Activated T-cell treated with anti-CD3 and anti-CD28 coated beads for 1 hour (primary cell): ENCODE measurements at places on chromosomes 6 and 20.

- peak; percentile 74 for DNase-seq
Measured at GRCh38 chr6:41683523-41684310, 45.4 kb downstream of the MDFI start.

DNA sequence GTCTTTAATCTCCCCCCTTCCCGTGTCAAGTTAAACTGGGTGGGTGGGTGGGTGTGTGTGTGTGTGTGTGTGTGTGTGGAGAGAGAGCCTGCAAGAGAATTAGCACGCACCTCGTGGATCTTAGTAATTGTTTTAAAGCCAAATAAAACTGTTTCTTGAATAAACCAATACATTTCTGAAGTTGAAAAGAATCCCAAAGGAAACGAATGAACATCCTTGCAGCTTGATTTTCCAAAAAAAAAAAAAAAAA lies 381 bp upstream of the BICRAL start:
- no peak for DNase-seq

DNA sequence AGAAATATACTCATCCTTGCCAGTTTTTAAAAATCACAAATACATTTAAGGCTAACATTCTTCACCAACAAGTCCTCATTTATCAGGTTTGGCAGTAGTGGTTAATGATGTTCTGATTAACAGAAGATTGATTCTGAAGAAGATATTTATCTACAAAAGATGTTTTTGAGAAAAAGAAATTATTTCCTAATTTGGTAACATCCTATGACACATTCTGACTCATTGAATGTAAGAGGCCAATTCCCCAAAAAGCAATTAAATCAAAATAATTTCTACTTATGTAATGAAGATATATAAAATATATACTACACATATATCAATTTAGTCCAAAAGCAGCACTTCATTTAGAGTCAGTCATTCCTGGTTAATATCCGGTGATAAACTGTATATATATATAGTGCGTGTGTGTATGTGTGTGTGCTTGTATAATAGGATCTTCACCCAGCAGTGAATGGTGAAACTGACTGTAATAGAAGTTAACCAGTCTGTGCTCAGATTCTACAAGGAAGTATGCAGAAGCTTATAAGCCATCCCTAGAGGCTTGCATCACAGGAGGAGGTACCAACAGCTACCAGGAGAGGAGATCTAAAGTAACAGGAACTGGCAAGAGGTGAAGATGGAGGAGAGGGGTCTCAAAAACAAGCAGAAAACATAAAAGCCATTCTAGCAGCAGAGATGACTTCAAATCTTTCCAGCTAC lies 82.9 kb upstream of the MARCKS start:
- DNase-seq, result no peak

- no peak for DNase-seq
Measured at GRCh38 chr6:21331235-21331634, 262.3 kb upstream of the SOX4 start.

GRCh38 chr6:34059914-34060313 lies 86.0 kb downstream of the GRM4 start:
- DNase-seq, result no peak

DNA sequence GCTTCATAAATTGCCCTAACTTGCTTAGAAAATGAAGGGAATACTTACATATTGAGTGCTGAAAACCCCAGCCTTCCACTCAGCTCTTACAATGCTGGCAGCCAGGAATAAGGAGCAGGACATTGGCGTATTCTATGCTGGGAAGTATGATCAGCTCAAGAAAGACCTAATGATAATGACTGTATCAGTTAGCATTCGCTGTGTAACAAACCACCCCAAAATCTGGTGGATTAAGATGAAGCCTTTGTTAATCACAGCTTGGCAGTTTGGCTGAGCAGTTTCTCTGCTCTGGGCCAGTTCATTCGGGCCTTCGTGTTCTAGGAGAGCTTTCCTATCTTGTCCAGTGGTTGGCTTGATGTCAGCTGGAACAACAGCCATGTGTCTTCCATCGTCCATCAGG lies 33.4 kb upstream of the TUBB2A start:
- DNase-seq, result no peak

GRCh38 chr6:39202166-39202565 lies 27.1 kb downstream of the KCNK5 start:
- DNase-seq, result no peak

GRCh38 chr6:12138381-12138780 lies 126.3 kb downstream of the HIVEP1 start:
- DNase-seq, result peak; percentile 13

DNA sequence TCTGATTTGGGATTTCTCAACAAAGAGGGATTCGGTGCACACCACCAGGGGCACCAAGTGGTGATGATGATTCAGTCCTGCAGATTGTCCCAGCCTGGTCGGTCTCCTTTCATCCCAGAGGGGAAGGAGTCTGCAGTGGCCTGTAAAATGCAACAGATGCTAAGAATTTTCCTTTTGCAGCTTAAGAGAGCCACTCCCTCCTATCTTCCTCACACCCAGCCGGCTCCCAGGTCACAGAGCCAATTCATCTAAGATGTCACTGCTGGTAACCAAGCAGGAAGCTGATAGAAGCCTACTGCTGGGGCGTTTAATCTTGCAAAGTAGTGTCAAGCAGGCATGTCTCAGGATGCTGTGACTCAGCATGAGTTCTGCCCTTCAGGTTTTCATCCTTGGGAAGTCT lies 203.8 kb upstream of the LRFN2 start:
- DNase-seq, result no peak

DNA sequence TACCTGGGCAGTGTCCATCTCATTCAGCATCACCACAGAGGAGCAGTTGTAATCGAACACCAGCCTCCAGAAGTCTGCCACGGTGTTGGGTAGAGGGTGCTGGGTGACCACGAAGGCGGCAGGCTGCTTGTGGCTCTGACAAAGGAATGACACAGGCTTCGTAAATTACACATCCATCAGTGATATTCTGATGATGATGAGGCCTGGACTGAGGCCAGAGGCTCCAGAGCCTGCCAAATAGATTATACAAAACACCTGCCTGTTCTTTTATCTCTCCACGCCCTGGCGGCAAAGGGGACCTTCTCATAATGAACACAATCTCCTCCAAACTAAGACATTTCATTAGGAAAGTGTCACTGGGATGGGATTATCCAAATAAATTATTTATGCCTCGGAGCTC lies 480.2 kb upstream of the CHD6 start:
- DNase-seq, result no peak

DNA sequence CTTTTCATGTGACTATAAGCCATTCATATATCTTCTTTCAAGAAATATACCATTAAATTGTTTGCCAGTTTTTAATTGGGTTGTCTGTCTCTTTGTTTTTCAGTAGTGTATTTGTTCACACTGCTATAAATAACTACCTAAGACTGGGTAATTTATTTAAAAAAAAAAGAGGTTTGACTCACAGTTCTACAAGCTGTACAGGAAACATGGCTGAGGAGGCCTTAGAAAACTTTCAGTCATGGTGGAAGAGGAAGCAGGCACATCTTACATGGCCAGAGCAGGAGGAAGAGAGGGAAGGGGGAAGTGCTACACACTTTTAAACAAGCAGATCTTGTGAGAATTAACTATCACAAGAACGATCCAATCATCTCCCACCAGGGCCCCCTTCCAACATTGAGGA lies 255.3 kb downstream of the EPM2A start:
- DNase-seq, result no peak

DNA sequence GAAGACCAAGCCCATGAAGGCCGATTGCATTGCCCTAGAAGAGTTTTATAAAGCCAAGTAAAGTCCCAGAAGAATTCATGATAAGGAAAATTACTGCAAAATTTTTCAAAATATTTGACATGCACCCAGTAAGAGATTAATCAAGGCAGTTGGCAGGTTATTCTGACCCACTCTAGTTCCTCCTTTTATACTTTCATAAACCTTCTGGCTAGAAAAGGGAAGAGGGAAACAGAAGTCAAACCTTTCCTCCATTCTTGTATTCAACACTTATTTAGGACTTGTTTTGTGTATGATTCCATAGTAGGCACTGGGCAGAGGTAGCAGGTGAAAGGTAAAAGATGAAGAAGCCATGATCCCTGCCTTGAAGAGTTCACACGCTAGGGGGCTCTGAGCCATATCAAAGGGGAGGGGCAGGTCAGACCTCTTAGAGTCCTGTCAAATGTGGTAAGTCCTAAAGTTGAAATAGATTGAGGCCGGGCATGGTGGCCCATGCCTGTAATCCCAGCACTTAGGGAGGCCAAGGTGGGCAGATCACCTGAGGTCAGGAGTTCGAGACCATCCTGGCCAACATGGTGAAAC lies 85.4 kb downstream of the NDUFAF5 start:
- DNase-seq, result no peak

- DNase-seq, result no peak
Measured at GRCh38 chr6:166346965-166347364, 4.6 kb upstream of the SFT2D1 start.

GRCh38 chr6:25142506-25142905 lies 136.7 kb upstream of the CARMIL1 start:
- DNase-seq, result no peak

DNA sequence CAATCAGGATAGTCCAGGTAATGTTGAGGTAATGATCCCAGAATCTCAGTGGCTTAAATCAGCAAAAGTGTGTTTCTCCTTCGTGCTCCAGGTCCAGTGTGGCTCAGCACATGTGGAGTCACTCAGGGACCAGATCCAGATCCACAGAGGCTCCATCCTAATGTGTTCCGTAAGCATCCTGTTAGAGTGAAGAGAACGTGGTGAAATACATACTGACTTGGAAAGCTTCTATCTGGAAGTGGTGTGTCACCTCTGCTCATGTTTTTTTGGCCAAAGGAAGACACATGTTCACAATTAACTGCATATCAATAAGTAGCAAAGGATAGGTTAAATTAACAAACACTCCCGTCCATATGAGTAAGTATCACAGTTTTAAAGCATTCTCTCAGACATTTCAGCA lies 26.8 kb upstream of the PREP start:
- DNase-seq, result no peak

DNA sequence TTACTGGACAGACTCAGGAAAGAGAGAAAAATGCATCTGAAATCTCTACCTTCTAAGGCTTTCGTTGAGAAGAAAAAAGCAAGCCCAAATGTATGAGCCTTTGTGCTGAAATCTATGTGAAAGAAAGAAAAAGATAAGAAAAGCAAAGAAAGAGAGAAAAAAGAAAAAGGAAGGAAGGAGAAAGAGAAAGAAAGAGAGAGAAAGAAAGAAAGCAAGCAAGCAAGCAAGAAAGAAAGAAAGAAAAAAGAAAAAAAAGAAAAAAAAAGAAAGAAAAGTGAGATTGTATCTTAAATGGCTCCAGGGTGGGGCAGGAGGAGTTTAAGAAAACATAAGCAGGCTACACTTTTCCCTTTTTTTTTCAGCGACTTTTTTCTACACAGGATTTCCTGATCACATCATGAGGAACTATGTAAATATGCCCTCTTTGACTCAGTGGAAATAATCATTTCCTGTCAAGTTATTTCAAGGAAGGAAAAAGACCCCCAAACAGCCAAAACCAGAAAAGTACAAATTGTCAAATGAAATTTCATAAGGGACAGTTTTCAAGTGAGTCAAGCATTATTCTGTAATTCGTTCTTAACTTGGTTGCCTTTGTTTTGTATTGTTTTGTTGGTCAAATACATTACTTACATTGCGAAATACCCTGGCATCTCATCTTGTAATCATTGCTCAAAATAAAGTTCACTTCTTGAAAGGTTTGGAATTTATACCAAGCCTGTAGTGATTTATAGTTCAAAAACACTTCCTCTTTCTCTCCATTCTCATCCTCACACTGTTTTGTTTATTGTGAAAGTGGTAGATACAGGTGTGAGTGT lies 79.5 kb upstream of the RNF217 start:
- DNase-seq, result no peak

GRCh38 chr6:91240878-91241603 lies 654.2 kb upstream of the MAP3K7 start:
- DNase-seq, result no peak

DNA sequence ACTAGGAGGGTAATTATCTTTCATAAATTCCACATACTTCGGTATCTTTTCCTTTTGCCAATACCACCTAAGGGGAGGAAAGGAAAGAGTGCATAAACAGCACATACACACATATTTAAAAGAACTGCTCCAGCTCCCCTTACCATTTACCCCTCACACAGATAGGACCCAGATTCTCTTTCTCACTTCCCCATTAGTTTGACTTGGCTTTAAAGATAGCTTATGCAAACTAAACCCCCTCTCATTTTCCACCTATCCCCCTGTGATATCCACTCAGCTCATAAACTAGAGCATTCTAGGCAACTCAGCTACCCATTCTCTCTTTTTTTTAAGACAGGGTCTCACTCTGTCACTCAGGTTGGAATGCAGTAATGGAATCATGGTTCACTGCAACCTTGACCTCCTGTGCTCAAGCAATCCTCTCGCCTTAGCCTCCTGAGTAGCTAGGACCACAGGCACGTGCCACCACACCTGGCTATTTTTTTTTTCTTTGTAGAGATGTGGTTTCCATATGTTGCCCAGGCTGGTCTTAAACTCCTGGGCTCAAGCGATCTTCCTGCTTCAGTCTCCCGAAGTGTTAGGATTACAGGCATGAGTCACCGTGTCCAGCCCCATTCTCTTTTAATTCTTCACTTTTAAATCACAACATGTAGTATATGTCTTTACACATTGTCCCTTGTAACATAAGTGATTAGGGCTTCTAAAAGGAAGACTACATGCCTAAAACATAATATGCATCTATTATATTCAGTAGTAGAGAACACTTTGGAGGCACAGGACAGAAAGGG lies 4.0 kb downstream of the FUCA2 start:
- no peak for DNase-seq

DNA sequence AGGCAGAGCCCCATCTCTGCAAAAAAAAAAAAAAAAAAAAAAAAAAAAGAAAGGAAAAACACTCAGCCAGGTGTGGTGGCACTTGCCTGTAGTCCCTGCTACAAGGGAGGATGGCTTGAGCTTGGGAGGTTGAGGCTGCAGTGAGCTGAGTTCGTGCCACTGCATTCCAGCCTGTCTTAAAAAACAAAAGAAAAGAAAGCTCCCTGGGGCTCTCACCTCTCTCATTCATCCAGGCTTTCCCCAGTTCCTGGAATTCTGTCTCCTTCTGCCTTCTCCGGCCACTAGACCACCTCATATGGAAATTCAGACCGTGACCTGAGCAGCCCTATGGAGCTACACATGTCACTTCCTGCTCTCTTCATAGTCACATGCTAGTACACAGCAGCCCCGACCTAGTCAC lies 101.1 kb upstream of the TAB2 start:
- no peak for DNase-seq

DNA sequence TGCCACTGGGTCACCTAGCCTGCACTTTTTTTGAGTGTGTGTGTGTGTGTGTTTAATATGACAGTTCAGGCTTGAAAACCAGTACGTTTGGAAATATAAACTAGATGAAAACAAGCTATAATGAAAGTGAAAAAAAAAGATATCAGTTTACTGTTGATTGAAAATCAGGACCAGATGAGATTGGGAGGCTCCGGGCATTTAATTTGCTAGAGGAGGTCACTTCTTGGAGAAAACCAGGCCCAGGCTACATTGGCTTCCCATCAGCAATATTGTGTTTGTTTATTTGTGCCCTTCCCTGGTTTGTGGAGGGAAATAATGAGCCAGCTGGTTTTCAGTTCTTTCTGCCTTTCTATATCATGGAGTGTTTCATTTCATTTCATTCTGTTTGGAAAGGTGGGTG lies 246.6 kb upstream of the JAG1 start:
- DNase-seq, result no peak
